A549 (cell line): ENCODE measurements at places on chromosomes 3 and 15.

DNA sequence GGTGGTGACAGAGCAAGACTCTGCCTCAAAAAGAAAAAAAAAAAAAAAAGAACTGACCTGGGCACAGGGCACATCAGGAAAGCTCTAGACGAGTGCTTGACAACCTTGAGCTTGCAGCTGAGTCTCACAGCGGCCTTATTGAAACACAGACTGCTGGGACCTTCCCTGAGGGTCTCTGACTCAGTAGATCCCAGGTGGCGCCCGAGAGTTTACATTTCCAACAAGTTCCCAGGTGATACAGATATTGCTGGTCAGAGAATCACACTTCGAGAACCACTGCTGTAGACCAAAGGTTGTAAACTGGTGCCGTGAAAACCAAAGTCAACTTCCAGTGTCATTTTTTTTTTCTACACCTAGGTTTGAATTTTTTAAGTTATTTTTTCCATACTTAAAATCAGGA is 573.2 kb upstream of the MDFIC2 start:
- no peak for DNase-seq

- no peak for DNase-seq
Observed at GRCh38 chr3:187044206-187044605, 95.1 kb downstream of the RPL39L start.

GRCh38 chr3:49898991-49899390 is 4.7 kb downstream of the MST1R start:
- DNase-seq: no peak

DNA sequence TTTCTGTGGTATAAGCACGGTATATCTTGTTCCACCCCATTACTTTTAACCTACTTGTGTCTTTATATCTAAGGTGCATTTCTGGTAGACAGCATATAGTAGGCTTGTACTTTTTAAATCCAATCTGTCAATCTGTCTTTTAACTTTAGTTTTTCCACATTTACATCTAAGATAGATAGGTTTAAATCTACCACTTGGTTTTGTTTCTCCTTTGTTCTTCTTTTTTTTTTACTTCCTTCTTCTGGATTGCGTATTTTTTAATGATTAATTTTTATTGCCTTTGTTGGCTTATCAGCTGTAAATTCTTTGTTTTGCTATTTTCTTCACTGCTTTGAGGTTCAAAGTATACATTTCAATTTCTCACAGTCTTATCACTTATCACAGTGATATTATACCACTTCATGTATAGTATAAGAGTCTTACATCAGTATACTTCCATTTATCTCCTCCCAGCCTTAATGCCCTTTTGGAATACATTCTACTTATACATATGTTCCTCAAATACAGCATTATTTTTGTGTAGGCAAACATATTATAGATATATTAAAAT is 31.0 kb downstream of the IQCB1 start:
- no peak for DNase-seq

GRCh38 chr3:46663591-46664135 is 29.8 kb downstream of the ALS2CL start:
- peak; percentile 3 for DNase-seq

- DNase-seq: no peak
Observed at GRCh38 chr3:159798951-159799350, 189.7 kb upstream of the IL12A start.

DNA sequence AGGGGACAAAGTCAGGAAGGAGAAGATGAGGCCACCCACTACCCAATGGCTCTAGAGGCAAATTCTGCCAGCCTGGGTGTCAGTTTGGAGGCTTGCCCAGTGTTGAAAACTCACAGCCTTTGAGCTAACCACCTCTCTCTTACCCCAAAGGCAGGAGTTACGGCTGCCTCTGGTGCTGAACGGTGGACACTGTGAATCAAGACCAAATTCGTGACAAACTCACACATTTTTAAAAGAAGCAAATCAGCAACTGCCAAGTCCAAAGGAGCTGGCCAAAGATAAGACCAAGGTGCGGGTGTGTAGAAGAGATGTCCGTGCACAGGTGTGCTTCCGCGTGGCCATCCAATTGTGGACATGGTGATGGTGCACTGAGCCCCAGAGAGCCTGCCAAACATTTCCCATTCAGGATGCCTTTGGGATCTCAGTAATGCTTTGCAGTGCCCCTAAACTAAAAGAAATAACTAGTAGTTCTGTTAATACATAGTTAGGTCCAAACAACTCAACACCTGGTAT is 74.6 kb downstream of the FAM174B start:
- no peak for DNase-seq

DNA sequence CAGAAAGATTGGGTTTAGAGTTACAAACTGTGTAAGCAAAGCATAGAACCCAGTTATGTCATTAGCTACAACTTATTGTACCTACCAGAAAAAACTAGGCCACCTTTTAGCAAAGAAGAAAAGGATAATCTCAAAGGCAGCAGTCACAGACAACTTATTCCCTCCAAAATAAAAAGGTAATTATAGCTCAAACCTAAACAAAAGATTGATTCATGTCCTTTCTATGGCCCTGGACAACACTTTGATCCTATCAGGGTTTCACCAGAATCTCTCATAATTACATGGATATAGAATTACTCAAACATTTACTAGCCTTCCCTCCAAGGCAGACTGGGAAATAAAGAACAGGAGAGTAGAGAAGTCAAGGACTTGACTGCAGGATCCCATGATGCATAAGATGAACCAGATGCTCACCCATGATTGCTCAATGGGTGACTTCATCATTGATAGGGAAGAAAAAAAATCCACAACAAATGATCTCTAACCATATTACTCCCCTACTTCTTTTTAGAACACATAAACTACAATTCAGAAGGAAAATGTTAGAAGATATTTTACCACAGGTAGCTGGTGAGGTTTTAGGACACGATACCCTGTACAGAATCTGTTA is 17.4 kb downstream of the DET1 start:
- no peak for DNase-seq

GRCh38 chr3:197456261-197457091 is 99.3 kb downstream of the BDH1 start:
- peak; percentile 28 for DNase-seq

DNA sequence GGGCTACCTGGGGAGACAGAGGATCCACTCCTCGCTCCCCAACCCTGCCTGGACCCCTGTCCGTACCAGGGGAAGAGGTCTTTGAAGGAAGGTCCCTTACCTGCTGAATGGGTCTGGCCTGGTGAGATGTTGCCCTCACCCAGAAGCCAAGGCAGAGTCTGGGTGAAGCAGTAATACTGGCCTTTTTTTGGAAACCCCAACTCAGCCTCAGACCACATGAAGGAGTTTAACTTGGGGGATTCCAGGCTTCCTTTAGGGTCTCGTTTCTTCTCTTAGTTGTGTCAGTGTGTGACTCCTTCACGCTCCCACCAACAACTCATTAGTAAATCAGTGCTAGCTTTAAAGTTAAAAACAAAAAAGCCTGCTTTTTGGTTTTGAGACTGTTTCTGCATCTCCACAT is 45.6 kb downstream of the RTP1 start:
- DNase-seq: no peak

DNA sequence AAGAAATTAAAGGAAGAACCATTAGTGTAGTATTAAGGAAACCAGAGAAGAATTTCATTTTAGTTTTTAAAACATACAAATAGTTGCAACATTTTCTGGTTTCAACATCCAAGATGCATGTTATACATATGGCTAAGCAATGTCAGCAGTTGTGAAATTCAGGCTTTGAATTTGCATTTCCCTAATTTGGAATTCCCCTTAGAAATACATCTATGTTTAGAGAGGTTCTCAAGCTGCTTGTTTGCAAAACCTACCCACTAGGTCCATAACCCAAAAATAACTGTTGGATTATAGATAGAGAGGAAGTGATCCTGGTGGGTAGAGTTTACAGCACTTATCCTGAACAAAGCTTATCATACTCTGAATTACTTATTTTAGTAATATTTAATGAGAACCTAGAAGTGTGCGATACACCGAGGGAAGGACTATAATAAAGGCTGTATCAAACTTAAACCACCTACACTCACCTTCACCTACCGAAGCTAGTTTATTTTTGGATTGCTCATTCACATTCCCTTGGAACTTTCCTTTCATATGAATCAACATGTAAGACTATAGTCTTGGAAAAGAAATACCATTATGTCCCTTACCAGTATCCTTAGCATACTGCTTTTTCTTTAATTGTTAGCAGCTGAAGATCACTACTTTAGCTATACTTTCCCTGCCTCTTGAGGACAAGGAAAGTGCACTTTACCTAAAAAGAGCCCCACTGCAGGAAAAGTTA is 60.6 kb downstream of the CHAC1 start:
- DNase-seq: no peak

DNA sequence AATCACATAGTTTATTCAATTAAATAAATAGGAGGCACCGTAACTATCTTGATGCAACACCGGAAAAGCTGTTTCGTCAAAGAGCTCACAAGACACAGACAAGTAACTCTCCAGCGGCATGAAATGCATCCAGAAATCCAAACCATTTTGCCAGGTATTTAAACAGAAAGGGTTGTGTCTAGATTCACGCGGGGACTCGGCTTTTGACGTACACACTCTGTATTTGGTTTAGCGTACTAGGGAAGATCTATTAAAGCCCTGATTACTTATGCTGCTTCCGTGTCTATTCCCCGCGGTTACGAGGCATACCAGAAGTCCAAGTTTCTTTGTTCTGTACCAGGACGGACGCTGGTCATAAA is 718 bp downstream of the BNIP2 start:
- DNase-seq: peak; percentile 72

- DNase-seq: no peak
Observed at GRCh38 chr3:117263270-117263669, 553.7 kb downstream of the TUSC7 start.

DNA sequence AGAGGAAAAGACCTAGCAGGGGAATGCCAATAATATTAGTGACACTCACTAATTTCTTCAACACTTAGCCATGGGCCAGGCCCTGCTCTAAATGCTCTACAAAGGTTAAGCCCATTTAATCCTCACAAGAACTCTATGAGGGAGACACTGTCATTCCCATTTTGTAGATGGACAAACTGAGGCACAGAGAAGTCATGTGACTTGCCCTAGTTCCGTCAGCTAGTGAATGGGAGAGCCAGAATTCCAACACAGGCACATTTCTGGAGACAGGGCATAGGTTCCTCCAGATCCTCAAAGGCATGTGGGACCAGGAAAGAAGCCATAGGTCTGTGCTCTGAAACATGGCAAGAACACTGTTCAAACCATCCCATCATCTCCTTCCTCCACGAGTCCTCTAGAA is 31.5 kb downstream of the LOXL1 start:
- DNase-seq: no peak

DNA sequence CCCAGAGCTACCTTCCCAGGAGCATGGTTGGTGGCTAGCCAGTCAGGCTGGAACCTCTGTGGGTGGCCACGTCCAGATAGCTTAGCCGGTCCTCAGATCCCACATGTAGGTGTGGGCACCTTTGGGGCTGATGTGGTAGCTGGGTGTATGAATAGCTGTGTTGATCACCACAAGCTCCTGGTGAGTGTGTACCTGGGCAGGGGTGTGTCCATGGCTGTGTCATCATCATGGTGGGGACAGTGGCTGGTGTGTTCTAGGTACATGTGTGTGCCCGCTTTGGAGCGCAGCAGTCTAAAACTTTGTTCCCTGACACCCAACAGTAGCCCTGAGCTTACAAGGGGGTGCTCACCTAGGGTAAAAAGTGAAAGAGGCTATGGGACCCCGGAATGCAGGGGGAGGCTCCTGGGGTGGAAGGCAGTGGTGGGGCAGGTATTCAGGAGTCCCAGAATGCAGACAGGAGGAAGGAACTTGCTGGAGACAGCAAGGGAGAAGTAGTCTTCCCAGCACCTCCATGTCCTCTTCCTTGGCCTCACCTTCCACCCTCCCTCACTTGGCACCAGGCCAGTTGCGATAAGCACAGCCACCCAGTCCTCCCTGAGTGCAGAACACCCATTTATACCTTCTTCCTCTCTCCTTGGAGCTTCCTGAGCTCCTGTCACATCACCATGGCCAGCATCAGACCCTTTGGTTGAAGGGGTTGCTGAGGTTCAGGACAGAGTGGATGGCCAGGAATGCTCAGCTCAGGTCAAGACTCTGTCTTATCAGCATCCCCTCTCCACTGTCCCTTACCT is 1.2 kb downstream of the CISH start:
- no peak for DNase-seq

GRCh38 chr15:31954374-31955172 is 75.7 kb upstream of the CHRNA7 start:
- DNase-seq: no peak
